ENCODE measurements at places on chromosomes 2 and 18. TPM values are rescaled to one million over a fixed set of nuclear protein-coding genes. Genes with fewer than 3 reads are reported as not detected.

GRCh38 chr2:11602563-11603204 is 67.3 kb downstream of the NTSR2 start:
- no peak for ATAC-seq

GRCh38 chr2:241797441-241798080 is 11.4 kb upstream of the NEU4 start:
- ATAC-seq: no peak

GRCh38 chr2:102424754-102425153 is 1.8 kb downstream of the IL18RAP start:
- peak; percentile 26 for ATAC-seq

DNA sequence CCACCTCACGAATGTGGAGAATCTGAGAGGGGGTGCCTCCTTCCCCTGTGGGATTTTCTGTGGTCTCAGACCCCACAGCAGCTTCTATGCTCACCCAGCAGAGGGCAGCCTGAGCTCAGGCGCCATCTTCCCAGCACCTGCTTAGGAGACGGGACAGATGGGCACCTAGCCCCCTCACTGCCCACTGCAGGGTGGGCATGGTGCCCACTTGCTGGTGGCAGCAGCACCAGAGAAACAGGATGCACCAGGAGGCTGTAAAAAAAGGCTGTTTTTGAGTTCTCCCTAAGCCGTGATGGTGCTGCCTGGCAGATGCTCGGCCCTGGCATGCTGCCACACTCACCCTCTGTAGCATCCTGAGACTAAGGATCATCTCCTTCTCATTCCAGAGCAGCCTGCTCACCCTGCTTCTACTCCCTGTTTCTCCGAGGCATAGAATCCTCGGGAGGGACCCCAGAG is 19.1 kb upstream of the SLC20A1 start:
- ATAC-seq: peak; percentile 44

GATA6 gene
- 0.32 TPM for total RNA-seq

C2orf81 gene
- 0.56 TPM for total RNA-seq

OTOF gene
- total RNA-seq: not detected

- no peak for ATAC-seq
These were observed 734 bp downstream of the KCNG2 start for GRCh38 chr18:79798346-79798998.

DNA sequence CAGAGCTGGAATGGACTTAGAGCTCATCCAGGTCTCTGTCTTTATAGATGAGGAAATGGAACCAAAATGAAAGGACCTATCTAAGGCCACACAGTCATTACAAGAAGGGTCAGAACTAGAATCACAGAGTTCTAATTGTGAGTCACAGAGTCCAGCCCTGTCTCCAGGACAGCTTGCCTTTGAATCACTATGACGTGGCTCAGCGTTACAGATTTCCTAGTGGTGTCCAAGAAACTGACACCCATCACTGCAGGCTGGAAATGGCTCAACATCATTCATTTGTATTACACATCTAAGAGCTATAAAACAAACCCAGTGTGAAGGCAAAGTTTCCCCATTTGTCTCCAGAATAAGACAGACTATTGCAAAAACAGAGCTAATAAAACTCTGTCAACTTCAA is 164.3 kb upstream of the SIX2 start:
- peak; percentile 85 for ATAC-seq

KCNG2 gene
- 0.20 TPM for total RNA-seq

DNA sequence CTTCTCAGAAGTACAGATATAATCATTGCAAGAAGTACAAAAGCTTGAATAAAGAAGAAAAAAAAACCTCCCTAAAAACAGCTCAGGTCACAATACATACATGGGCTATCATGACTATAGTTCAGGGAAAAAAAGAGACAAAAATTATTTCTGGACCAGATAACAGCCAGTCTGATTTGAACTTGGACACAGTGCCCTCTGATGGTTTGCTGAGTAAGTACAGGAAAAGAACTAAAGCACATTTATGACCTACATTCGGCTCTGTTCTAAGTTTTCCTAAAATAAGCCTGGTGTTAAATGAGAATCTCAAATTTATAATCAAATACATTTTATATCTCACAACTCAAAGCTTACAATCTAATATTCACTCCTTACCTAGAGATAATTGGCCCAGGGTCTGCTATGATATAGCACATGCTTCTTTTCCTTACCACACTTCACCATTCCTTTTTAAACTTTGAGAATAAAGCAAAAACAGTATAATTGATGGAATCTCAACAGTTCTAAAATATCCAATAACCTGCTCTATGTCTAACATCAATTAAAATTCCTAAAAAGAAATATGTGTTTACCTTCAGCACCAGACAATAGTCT is 81.1 kb downstream of the RAPH1 start:
- peak; percentile 70 for ATAC-seq

DNA sequence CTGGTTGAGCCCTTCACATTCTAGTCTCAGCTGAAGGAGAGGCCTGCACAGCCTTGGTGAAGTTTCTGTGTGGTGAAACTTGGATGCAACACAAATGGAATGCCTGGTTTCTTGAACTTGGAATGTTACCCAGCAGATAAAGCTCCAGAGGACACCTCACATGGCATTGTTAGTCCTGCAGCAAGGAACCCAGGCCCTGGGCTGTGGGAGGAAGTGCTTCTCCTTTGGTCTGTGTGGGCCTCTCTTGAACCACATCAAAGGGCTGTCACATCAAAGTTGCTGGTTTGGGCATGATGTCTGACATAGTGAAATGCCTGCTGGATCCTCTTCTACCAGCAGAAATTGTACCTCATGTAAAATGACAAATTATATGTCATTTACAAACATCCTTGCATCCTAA is 198.5 kb downstream of the FHOD3 start:
- ATAC-seq: no peak

MERTK gene
- total RNA-seq: 5.4 TPM

GRCh38 chr2:214560176-214560575 is 149.3 kb downstream of the VWC2L start:
- no peak for ATAC-seq

DNA sequence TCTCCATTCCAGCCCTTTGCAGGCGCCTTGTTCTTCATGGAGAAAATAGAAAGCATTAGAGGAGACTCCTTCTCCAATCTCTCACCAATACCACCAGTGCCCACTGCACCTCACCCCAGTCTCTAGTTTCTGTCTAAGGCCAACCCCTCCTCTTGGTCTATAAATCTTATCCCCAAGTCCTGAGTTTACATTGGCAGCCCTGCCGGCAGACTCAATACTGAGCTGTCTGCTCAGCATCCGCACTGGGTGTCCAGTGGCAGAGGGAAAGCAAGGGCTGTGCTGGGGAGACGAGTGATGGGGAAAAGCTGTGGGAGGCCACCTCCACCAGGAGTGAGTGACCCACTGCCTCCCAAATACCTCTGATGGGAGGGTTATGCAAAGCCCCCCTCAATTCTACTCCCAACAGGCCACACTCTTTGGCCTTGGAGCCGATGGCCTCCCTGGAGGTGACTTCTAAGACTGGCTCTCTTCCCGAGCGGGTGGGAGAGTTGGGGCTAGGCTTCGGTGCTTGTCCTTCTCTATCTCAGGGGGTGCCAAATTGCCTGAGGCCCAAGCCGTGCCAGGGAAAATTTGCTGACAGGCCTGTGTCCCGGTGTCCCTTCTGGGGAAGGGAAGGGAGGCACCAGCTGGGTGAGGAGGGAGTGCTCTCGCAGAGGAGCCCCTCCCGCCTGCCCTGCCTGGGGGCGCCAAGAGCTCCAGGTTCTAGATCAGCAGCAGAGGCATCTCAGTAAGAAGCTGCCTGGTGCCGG is 165.2 kb upstream of the MSH6 start:
- no peak for ATAC-seq

ANKRD30BL gene
- total RNA-seq: not detected

- no peak for ATAC-seq
These were observed 220.1 kb upstream of the TMEFF2 start for GRCh38 chr2:192414794-192415193.

GRCh38 chr2:98012561-98012991 is 16.8 kb upstream of the TMEM131 start:
- ATAC-seq: peak; percentile 33

GCG gene
- total RNA-seq: not detected

MSTN gene
- total RNA-seq: 0.08 TPM

GRCh38 chr18:74933930-74934329 is 275.0 kb downstream of the PTGR3 start:
- no peak for ATAC-seq

GRCh38 chr2:82124629-82125028 is 1820.1 kb upstream of the LRRTM1 start:
- no peak for ATAC-seq

DNA sequence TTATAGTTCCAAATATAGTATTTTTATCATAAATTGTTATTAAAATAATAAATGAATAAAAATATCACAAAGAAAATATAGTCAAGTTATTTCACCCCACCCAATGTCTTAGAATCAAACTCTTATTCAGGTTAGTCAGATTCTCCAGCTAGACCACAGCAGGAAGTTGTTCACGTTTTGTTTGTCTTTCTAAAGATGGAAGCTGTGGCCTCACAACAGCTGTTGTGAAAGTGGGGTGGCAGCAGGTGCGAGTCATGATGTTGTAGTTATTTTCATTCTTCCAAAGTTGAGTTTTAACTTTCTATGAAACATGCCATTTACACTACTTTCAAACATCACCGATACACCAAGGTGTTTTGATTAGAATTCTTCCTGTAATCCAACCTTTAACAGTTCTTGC is 272.9 kb downstream of the SLC8A1 start:
- ATAC-seq: no peak

GRCh38 chr2:38465789-38466127 is 88.7 kb upstream of the ATL2 start:
- no peak for ATAC-seq

CLEC4F gene
- not detected for total RNA-seq

DNA sequence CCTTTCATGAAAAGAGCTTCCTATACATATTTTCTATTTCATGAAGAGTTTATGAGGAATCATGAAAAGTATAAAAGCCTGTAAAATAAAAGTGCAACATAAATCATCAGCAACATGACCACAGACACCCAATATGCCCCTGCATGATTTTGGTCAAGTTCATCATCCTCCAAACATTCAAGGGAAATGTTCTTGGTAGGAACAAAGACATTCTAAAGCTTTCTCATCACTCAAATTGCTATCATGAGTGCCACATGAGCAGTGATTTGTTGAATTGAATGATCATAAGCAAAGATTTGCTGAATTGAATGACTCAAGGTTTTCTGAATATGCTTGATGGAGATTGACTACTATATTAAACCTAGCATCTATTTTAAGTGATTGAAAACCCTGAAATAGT is 172.2 kb downstream of the MBD2 start:
- no peak for ATAC-seq

DNA sequence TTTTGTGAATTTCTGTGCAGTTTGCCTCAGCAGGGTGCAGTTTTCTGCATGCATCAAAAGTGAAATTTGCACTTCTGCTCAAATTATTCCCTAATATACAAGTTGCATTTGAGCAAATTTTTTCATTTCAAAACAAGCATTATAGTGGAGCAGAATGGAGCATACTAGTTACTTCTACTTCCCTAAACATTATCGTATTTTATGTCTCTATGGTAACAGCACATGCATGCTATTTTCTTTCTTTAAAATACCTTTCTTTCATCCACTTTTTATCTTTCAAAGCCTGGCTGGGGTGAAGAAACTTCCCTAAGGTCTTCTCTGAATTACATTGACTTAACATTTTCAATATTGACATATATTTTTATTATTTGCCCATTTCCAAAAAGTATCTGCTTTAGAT is 11.2 kb downstream of the RHBDD1 start:
- ATAC-seq: no peak

GRCh38 chr2:127953849-127954248 is 68.1 kb upstream of the AMMECR1L start:
- no peak for ATAC-seq

GRCh38 chr2:12313445-12314126 is 403.1 kb upstream of the TRIB2 start:
- no peak for ATAC-seq

- ATAC-seq: no peak
These were observed 41.8 kb downstream of the PTGR3 start for GRCh38 chr18:75167137-75167536.

DNA sequence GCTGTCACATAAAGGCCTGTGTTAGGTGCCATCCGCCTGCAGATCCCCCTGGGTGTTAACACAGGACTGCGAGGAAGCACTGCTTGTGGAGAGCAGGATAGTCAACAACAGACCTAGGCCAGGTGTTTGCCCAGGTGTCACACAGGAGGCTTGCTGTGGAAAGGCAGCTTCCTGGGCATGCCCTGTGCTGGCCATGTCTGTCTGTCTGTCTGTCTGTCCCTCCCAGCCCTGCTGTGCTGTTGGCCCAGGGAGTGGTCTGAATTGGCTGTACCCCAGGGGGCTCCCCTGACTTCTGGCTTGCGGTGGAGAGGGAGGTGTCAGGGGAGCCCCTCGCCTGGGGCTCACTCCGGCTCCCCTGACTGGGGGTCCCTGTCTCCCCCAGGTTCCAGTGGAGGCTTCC is 53.2 kb downstream of the SH3BP4 start:
- no peak for ATAC-seq

GRCh38 chr18:72056171-72056570 is 488.0 kb downstream of the CBLN2 start:
- ATAC-seq: no peak

GRCh38 chr2:113240150-113240914 is 38.4 kb downstream of the PAX8 start:
- ATAC-seq: peak; percentile 74

SLC30A3 gene
- not detected for total RNA-seq

DNA sequence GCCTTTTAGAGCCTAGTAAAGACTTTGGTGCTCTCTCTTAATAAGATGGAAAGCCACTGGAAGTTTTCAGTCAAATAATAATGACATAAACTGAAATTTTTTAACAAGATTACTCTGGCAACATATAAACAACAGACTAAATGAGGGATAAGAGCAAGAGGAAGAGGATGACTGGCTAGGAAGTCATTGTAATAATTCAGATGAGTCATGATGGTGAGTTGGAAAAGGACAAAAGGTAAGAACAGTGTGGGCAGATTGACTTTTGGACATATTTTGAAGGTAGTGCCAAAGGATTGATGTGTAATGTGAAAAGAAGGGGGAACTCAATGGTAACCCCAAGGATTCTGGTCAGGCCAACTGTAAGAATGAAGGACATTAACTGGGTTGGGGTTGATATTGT is 310.3 kb downstream of the NOL4 start:
- no peak for ATAC-seq

DNA sequence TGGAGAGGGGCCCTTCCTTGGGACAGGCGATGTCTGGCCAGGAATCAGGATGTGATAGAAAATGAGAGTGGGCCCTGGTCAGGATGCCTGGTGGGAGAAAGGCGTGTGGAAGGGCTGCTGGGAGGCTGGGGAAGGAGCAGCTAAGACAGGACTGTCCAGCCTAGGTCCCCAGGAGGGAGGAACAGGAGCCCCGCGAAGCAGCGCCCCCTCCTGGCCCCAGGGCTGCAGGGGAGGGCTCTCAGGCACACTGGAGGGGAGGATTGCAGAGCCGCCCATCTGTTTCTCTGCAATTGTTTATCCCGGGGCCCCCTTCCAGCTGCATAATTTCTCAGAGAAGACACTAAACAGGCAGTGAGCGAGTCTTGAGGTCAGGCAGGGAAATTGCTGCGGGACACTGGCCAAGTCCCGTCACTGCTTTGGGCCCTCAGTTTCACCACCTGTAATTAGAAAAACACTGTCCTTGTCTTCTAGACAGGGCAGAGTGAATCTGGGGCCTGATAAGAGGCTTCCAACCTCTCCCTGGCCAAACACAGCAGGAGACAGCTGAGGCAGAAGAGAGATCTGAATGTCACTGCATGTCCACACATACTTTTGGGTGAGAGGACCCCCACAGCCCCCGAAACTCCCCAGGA is 3.9 kb upstream of the NPPC start:
- ATAC-seq: no peak
